ENCODE measurements at places on chromosomes 6 and 20. TPM values are rescaled to one million over a fixed set of nuclear protein-coding genes. Genes with fewer than 3 reads are reported as not detected.

DNA sequence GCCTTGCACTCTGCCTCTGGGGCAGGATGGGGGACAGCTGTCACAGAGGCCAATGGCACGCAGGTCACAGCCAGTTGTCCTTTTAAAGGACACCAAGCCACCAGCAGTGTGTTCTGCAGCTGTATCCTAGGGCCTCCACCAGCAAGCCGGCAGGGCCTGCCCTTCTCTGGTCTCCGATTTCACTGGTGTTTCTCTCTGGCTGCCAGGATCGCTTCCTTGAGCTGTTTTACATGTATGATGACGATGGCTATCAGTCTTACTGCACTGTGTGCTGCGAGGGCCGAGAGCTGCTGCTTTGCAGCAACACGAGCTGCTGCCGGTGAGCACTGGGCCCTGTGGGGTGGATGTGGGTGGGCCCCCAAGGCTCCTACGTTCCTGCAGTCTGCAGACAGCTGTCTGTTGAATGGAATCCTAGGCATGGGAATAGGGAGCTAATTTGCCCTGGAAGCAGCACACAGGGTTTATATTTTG lies 22.7 kb upstream of the MAPRE1 start:
- no peak for DNase-seq

The SLC35D3 gene
- total RNA-seq = not detected

The CLPSL1 gene
- total RNA-seq = not detected

DNA sequence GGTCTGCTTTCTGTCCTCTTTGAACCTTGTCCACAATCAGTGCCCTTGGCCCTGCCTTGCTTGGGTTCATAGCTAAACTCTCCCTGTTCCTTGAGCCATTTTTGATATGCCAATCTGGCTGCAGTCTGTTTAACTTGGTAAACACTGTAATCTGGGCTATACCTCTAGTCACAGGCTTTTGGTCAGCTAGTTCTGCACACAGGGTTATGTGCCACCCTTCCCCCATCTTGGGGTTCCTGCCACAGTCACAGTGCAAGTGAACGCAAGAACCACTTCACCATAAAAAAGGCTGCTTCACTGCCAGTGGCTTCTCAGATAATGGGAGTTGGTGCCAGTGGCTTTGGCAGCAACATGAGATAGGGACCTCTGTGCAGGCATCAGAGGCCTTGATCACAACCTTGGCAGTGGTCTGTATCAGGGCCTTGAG lies 10.9 kb upstream of the ATRN start:
- no peak for DNase-seq

DNA sequence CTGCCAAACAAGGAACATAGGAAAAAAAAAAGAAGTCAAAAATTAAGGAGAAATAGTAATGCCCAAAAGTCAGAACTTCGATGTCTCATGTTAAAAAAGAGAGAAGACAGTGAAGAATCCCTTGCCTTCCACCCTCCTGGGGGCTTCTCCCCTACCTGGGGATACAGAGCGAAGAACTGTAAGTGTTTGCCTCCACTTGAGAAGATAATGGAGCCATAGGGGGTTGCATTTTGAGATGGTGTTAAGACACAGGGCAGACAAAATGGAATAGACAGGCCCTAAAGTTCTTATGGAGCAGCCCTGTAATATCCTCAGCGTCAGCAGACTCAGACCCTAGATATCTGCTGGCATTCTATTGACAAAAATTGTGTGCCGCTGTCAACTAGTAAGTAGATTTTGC lies 222.2 kb upstream of the MAP3K7 start:
- no peak for DNase-seq

The MEP1A gene
- total RNA-seq = not detected

- no peak for DNase-seq
These were observed 17.5 kb downstream of the PTPRA start for GRCh38 chr20:2890742-2891141.

- DNase-seq = no peak
These were observed 368.5 kb upstream of the SPTLC3 start for GRCh38 chr20:12640251-12640650.

DNA sequence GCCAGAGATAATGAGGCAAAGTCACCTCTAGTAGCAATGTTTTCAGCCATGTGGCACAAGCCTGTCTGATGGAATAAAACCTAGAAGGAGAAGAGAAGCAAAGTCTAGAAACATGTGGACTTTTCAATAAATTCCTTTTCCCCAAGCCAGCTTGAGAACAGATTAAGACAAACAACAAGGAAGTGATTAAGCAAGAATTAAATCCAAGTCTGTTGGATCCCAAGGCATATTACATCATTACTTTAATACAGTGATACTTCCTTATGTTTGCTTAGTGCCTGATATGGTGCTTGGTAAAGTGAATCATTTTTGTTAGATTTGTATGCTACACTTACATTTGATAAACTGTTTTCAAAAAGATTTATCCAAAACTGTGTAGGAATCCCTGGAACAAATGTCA lies 260.3 kb upstream of the FAM83B start:
- DNase-seq = peak; percentile 3

GRCh38 chr6:167543602-167544497 lies 219.0 kb downstream of the TTLL2 start:
- peak; percentile 10 for DNase-seq

DNA sequence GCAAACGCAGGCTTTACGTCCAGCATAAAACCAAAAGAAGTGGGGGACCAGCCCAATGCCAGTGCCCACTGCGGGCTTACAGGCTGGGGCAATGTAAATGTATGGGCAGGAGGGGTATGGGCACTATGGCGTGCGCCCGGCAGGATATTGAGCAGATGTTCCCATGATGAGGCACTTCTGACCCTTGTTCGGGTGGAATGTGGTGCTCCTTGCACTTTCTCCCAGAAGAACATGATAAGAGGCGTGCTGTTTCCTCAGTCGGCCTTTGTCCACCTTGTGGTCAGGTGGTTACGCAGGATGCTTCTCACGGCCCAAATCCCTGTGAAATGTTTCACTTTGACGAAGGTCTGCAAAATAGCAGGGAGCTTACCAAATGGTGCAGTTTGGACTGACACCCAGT lies 4.8 kb upstream of the GPR31 start:
- no peak for DNase-seq

DNA sequence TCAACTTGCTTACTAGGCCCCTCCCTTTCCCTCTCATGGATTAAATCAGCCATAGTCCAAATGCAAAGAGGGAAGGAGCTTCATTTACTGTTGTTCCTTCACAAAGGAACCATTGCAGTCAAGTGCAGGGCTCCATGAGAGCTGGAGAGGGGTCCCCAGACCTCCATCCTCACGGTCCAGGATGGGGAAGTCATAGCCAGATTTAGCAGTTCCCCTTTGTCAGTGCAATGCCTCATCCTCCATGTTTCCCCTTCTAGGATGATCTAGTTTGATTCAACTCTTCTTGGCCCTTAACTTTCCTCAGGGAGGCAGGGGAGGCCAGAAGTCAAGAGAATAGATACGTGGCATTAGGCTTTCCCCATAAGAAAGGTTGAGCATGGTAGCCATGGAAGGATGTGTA lies 66.5 kb upstream of the FUCA2 start:
- no peak for DNase-seq

GRCh38 chr6:136491754-136492153 lies 58.5 kb downstream of the MAP7 start:
- no peak for DNase-seq

GRCh38 chr20:49437057-49437456 lies 45.4 kb downstream of the KCNB1 start:
- no peak for DNase-seq

DNA sequence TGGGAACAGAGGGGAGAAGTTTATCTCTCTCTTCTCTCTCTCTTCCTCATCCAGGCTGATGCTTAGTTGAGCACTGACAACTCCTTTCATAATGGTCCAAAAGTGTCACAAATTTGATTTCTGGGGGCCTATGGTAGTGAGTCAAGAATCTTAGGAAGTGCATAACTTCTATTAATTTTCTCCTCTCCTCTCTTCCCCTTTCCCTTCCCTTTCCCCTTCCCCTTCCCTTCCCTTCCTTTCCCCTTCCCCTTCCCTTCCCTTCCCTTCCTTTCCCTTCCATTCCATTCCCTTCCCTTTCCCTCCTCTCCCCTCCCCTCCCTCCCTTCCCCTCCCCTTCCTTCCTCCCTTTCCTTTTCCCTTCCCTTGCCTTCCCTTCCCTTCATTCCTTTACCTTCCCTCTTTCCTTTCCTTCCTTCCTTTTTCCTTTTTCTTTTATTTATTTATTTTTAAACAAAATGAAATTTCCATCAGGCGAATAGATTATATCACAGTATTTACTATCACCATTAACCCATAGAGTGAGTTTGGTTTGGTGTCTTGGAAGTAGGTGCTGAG lies 56.9 kb upstream of the JAG1 start:
- no peak for DNase-seq

The SAMD10 gene
- 8.3 TPM for total RNA-seq

GRCh38 chr6:28729501-28730402 lies 194.0 kb downstream of the TRIM27 start:
- DNase-seq = no peak

DNA sequence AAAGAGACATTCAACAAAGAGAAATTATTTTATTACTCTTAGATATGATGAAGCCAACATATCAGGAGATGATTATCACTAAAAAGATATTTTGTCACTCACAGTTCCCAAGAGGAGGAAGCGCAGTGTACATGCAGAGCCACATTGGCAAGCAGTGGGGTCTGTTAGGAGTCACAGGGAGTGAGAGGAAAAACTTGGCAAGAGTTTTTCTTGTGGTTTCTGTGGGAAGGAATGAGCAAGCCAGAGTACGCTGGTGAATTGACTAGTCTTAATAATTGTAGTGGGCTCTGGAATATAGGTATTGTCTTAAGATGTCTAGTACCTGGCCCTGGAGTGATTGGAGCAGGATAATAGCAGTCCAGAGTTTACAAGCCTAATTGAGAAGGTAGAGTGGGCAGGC lies 1095.2 kb downstream of the GRIK2 start:
- no peak for DNase-seq

The TNFRSF6B gene
- 96.8 TPM for total RNA-seq

Measured in glomerular endothelial cell (primary cell).